ENCODE measurements at places on chromosomes 1 and 21. TPM values are rescaled to one million over a fixed set of nuclear protein-coding genes. Genes with fewer than 3 reads are reported as not detected.

DNA sequence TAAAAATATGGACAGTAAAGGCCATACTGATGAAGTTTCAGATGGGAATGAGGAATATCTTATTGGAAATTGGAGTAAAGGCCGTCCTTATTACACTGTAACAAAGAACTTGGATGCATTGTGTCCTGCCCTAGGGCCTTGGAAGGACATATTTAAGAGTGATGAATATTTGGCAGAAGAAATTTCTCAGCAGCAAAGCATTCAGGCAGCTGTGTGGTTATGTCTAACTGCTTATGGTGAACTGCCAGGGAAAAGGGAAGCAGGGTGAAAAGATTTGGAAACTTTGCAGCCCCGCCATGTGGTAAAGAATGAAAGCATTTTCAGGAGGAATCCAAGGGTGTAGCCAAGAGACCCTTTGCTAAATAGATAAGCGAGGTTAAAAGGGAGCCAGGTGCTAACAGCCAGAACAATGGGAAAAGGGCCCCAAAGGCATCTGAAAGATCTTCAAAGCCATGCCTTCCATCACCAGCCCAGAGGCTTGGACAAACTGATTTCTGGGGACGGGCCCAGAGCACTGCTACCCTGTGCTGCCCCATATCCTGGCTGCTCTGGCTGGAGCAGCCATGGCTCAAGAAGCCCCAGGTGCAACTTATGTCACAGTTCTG, 200.0 kb downstream of the PTPRU start:
- no peak for DNase-seq

- DNase-seq: no peak
These were observed 85.9 kb downstream of the PGM1 start for GRCh38 chr1:63679076-63679475.

- peak; percentile 5 for DNase-seq
These were observed 34.0 kb upstream of the ABCA4 start for GRCh38 chr1:94154989-94155388.

DNA sequence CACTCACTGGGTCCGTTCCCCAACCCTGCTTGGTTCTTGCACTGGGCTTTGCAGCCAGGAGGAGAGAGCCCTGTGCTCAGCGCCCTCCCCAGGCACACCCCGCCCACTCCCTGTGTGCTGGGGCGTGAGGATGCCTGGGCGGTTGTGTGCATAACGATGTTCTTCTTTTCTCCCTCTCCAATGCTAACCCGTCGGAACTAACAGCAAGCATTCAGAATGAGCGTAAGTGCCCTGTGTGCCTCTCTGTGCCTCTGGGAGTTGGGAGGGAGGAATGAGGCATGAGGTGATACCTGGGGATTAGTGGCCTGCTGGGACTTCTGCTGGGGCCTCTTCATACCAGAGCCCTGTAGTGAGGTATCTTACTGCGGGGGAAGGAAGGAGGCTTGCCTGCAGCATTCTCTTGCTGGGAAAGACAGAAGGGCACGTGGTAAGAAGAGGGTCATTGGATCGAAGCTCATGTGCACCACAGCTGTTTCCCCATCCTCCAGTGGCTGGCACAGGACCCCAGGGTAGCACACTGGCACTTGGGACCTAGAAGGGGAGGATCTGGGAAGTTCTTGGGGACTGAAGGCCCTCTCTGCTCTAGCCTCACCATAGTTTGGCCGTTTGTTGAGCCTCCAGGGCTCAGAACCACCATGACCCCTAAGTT, 79.8 kb downstream of the NFASC start:
- DNase-seq: no peak

- peak; percentile 85 for DNase-seq
These were observed 95.3 kb downstream of the NAV1 start for GRCh38 chr1:201634261-201634660.

DNA sequence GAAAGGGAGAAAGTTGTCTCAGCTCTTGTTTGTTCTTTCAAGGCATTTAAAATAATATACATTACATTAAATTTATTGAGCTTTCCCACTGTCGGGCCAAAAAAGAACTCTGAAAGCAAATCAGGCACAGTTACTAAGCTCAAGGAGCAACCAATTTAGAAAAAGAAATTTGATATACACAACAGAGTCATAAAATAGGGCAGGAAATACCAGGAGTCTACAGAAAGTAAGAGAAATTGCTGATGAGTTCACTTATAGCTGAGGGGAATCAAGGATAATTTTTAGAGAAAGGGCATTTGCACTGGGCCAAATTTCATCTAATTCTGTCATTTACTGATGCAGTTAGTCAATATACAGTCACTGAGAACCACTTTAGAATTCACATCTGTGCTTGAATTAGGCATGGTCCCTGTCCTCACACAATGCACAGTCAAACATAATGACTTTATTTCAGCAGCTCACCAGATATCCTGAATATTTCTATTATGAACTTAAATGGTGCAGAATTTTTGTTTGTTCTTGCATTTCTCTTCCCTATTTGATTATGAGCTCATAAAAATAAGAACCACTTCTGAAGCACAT, 249.6 kb upstream of the BEND5 start:
- no peak for DNase-seq

GRCh38 chr21:35107520-35107919, 58.4 kb upstream of the RUNX1 start:
- no peak for DNase-seq

AKNAD1 gene
- total RNA-seq: not detected
